GF-D8 (cell line): ENCODE measurements at places on chromosomes 7 and 10.

DNA sequence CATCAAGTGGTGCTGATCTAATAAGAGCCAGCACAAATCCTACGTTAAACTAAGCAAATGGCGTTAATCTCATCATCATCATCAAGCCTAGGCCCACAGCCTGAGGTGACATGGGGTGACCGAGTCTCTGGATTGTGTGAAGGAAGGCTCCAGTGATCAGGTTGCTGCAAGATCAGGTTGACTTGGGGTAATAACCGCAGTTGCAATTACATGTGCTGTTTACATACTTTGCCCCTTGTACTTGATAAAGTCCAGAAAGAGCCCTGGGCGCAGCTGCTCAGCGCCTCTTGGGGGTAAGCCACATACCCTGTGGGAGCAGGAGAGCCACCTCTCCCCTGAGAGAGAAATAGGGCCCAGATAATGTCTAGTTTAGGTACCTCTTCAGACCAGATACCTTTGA is 228.1 kb downstream of the WDR11 start:
- no peak for DNase-seq

- DNase-seq = no peak
Observed at GRCh38 chr10:132668048-132668394, 117.9 kb downstream of the NKX6-2 start.

DNA sequence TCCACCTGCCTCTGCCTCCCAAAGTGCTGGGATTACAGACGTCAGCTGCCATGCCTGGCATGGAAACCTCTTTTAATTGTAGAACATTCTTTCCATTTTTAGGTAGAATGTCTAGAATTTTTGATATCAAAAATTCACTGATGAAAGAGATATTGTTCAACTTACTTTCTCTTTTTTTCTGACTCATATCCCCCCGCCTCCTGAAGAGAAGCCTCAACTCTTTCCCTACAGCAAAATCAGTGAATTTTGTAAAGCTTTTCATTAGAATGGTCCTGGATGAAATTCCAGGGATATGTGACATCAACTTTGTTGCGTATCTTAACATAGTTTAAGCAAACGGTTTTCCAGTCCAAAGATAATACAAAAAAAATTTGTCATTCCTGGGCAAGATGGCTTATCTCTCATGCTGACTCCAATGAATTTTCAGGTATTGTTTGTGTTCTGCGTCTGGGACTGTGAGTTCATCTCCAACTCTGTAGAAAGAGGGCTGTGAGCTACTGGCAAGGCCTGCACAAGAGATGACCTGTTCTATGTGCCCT is 256.8 kb downstream of the BMPER start:
- DNase-seq = no peak

DNA sequence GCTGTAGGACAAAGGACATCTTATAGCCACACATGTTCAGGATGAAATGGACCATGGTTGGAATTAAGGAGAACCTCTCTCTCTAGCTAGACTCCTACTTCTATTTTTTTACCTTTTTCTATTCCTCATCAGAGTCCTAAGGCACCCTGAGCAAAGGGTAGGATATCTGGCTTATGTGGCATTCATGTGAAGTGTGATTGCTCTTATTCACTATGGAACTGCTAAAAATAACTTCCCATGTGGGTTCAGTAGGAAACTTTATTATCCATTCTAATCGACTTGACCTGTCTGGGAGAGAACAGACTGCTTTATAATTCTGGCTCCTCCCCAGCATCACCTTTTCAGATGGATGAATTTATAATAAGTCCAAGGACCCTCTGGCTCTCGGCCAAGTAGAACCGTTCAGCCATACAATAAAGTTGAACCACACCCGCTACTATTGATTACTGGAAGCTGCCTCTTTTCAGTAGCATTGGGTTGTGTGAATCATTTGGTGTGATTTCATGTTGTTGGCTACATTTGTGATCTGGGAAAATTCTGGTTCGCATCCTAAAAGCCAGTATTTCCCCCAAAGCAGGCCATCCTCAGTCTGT is 117.5 kb downstream of the NRF1 start:
- no peak for DNase-seq

- no peak for DNase-seq
Observed at GRCh38 chr10:131267814-131268095, 43.8 kb downstream of the TCERG1L start.

DNA sequence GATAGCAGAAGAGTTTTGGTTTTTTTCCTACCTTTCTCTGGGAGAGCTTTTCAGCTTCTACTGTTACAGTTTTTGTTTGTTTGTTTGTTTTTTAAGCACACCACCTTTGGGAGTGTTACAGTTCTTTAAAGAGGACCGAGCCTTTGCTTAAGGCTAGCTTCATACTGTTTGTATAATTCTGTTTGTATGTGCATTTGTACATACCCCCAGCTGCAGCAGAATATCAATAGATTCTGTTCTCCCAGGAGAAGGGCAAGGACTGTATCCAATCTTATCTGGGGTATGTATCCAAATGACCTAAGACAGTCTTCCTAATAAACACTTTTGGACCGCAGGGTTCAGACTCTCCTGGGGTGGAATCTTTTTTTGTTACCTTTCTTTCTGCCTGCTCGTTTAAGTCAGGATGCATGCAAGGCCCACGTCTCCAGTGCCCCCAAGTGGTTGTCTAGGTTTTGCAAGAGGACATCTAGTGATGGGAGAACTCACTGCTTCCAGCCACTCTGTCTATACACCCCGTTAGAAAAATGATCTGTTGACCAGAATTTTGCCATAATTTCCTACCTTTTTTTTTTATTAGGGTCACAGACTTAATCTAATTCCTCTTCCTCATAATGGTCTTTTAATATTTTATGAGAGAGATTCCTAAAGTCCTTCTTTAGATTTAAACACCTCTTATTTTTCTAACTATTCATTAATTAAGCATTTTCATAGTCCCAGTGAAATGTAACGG is 23.9 kb downstream of the NRF1 start:
- DNase-seq = peak; percentile 67

- DNase-seq = no peak
Observed at GRCh38 chr10:58326967-58327381, 7.8 kb upstream of the UBE2D1 start.

GRCh38 chr7:1849351-1850041 is 179.4 kb downstream of the ELFN1 start:
- no peak for DNase-seq

GRCh38 chr7:130069179-130069977 is 956 bp upstream of the KLHDC10 start:
- no peak for DNase-seq

GRCh38 chr7:82615527-82615926 is 171.9 kb upstream of the CACNA2D1 start:
- peak; percentile 99 for DNase-seq

- no peak for DNase-seq
Observed at GRCh38 chr7:9869566-9869965, 1104.1 kb upstream of the PHF14 start.

DNA sequence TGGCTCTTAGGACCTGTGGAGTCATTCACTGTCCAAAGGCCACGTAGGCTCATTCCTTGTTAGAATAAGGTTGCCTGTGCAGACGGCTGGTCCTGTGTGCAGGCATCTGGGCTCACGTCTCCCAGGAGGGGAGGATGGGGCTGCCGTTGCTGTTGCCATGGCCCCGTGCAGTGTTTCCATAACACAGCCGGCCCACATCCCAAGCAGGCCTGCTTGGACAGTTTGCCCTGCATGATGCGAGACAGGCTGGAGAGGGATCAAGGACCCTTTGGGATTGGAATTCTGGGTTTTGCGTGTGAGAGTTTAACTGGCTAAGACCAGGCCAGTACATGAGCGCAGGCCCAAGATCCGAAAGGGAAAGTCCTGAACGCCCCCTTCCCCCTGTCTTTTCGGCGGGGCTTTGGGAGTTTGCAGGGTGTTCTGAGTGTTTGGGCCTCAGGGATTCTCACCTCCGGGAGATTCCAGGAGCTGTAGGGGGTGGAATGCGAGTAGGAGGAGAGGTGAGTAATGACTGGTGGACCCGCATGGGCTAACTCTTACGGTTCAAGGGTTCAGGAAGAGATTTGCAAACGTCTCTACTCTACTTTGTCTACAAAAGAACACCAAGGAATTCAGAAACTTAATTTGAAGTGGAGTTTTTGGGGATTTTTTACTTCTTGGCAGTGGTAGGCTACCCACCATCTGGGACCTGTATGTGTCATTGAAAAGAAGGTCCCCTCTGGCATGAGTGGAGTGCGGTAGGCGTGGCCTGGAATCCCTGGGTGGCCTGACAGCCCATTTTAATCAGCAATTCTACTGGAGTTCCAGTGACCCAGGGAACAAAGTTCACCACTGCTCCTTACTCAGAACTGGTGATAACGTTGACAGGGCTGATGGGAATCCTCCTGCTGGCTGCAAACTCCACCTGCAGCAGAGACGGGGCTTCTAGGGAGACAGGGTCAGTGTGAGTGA is 125.4 kb downstream of the ITIH5 start:
- no peak for DNase-seq

DNA sequence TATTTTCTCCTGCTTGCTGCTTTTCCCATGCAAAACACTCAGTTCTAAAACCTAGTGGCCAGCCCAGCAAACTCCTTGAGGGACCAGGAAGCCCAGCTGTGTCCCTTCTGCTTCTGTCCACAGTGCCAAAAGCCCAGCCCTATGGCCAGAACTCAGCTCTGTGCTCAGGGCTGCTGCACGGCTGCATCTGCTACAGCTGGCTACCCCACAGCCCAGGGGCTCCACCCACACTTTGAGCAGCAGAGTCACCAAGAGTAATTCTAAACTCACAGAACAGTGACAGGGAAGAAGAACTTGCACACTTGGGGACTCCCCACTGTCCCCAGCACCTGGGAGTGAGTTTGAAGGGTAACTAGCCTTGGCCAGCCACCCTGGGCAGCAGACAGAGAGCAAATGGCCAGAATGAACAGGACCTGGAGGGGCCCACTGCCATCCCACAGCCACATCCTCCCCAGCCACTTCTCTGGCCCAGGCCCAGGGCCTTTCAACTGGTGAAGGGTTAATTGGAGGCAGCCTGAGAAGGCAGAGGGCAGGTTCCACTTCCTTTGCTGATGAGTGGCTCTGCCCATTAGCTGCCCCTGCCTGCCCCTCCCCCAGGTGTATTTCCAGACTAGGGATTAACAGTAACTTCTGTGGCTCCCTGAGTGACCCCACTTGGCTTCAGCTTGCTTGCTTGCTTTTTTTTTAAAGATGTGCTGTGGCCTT is 28.1 kb upstream of the TRIM8 start:
- DNase-seq = no peak

DNA sequence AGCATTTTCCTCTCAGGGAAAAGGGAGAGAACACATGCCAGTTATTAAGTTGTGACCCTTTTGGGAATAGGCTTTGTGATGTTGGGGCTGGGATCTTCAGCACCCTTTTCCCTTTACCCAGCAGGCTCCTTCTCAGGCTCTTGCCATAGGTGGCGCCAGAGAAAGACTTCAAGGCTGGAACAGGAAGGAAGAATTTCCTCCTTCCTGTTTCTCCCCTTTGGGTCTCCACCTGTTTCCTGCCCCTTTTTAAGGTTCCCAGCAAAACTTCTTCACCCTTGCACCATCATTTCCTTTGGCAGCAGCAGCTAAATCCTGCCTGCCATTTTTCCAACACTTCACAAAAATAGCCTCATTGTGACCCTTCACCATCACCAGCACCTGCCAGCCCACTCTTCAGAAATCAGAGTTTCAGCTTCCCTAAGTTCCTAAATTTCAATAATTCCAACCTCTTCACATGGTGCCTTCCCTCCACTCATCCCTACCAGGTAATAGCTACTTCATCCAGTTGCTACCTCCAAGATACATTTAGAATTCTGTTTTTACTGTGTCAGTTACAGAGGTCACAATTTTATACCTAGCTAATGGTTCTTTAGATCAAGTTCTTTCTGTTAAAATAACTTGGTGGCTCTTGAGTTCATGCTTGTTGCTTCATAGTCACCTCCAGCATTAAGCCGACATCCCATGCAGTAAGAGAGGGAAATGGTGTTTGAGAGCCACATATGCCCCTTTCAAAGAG is 22.4 kb upstream of the FOXK1 start:
- peak; percentile 42 for DNase-seq
